Activated CD8-positive, alpha-beta T cell treated with anti-CD3 and anti-CD28 coated beads, Interleukin-2, amount 10 ng/mL, durations not matched to agents 7 days and 5 days (primary cell): ENCODE measurements at places on chromosomes 16 and 17. TPM values are rescaled to one million over a fixed set of nuclear protein-coding genes. Genes with fewer than 3 reads are reported as not detected.

Gene ARHGAP44
- total RNA-seq = 0.37 TPM

DNA sequence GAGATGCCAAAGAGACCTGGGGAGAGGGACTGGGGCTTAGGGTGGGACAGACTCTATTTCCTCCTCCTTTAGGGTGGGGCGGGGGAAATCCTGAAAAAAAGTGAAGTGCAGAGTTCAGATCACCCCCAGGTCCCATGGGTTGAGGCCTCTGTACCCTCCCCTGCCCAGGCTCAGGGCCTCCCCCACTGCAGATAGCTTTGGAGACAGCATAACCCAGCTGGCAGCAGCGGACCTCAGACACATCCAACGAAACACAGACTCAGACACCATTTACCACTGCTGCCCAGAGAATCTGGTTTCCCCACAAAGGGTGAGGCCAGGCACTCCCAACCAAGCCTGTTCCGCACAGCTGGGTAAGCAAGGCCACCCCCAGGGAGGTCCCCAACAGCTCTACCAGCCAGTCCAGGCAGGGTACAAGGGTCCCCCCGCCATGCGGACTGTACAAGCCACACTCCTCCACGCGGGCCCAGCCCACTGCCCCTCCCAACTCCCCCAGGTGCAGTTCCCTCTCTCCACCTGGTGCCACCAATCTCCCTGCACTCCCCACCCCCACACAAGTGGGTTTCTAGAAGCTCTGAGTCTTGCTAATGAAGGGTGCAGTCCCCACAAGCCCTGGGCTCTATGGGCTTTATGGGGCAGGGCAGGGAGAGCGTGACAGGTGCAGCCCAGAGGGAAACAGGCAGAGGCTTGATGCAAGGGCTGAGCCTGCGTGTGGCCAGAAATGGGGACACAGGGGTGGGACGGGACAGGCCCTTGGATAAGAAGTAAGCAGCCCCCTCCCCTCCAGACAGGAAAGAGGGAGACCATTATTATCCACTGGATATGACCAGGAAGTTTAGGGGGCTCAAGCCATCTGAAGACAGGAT, 8.9 kb downstream of the RHBDF2 start:
- DNase-seq = peak; percentile 51
- H3K4me1 ChIP-seq = peaks cover 76% of the 10 kb centered on the region

DNA sequence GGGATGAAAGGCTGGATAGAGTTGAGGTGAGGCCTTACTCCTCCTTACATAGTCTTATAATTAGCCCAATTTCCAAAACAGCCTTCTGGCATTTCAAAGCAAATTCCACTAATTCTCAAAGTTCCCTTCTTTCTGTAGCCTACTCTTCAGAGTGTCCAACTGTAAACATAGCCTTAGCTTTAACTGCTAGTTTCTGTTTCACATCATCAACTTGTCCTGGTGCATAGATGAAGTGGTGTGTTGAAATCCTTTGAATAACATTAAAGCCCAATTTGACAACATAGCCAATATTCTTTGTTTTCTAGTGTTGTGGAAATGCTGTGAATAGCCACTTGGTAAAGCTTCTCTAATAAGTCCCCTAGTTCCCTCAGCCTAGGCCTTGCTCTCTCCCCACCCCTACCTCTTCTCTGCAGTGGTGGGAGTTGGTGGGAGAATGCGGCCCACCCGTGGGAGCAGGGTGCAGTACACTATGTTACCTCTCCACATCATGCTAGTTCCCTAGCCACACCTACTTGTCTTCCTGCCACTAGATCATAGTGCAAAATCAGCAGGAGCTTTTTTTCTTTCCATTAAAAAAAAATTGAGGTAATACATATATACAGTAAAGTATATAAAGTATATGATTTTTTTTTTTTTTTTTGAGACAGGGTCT, 127.0 kb upstream of the HAS3 start:
- peaks cover 24% of the 10 kb centered on the region for H3K36me3 ChIP-seq
- H3K27me3 ChIP-seq = no peaks in the 10 kb centered on the region
- H3K27ac ChIP-seq = no peak overlapping the region
- DNase-seq = no peak
- no peaks in the 10 kb centered on the region for H3K4me1 ChIP-seq

Gene AIPL1
- total RNA-seq = not detected

- H3K36me3 ChIP-seq = no peaks in the 10 kb centered on the region
- no peak overlapping the region for H3K27ac ChIP-seq
- no peaks in the 10 kb centered on the region for H3K4me1 ChIP-seq
- peaks cover 6% of the 10 kb centered on the region for H3K27me3 ChIP-seq
- no peak overlapping the region for H3K4me3 ChIP-seq
Measured at GRCh38 chr16:66212428-66212827, 154.1 kb upstream of the CDH5 start.
